ENCODE measurements at places on chromosomes 4 and X. TPM values are rescaled to one million over a fixed set of nuclear protein-coding genes. Genes with fewer than 3 reads are reported as not detected.

The NPNT gene
- total RNA-seq, result 110 TPM

The CHIC1 gene
- total RNA-seq, result 22.3 TPM

The GAGE12E gene
- total RNA-seq, result not detected

The LANCL3 gene
- 0.51 TPM for total RNA-seq

The GABRG1 gene
- not detected for total RNA-seq

The SLIT2 gene
- total RNA-seq, result 16.3 TPM

The SHISA3 gene
- 0.62 TPM for total RNA-seq

The CXorf49 gene
- total RNA-seq, result not detected

The TRIM60 gene
- not detected for total RNA-seq

The NR0B1 gene
- not detected for total RNA-seq

The FDCSP gene
- total RNA-seq, result not detected

The TMEM156 gene
- 1.6 TPM for total RNA-seq

The TBCK gene
- total RNA-seq, result 72.9 TPM

The PGAM4 gene
- total RNA-seq, result not detected

The CFAP299 gene
- total RNA-seq, result not detected

The KLHL4 gene
- total RNA-seq, result 3.9 TPM

The CPEB2 gene
- 13.6 TPM for total RNA-seq

The ZNF185 gene
- total RNA-seq, result 22.6 TPM

The KCNIP4 gene
- total RNA-seq, result 0.31 TPM

The CISD2 gene
- total RNA-seq, result 14.1 TPM

The CSN2 gene
- not detected for total RNA-seq

The GLRA3 gene
- not detected for total RNA-seq

The UBE2D3 gene
- total RNA-seq, result 294 TPM

The PRSS12 gene
- total RNA-seq, result 24.0 TPM

The MAP9 gene
- 8.8 TPM for total RNA-seq

The BGN gene
- 62.2 TPM for total RNA-seq

The RHOXF2B gene
- not detected for total RNA-seq

The HTR2C gene
- total RNA-seq, result not detected

The DGKK gene
- total RNA-seq, result 0.10 TPM

The TCEAL1 gene
- total RNA-seq, result 44.8 TPM

The SSX3 gene
- total RNA-seq, result not detected

The TMEM185A gene
- total RNA-seq, result 30.5 TPM

The HSFX2 gene
- total RNA-seq, result not detected

The IL13RA1 gene
- 33.2 TPM for total RNA-seq

The NIPAL1 gene
- total RNA-seq, result 6.9 TPM

The GPR34 gene
- 2.7 TPM for total RNA-seq

The ADAMTS3 gene
- 2.8 TPM for total RNA-seq

The DUSP21 gene
- not detected for total RNA-seq

The FGFBP1 gene
- 5.7 TPM for total RNA-seq

The CT47B1 gene
- total RNA-seq, result not detected

The MAGEA4 gene
- total RNA-seq, result not detected

The USP17L5 gene
- total RNA-seq, result not detected

The FRAS1 gene
- 46.9 TPM for total RNA-seq

The SERPINA7 gene
- not detected for total RNA-seq

The APBB2 gene
- total RNA-seq, result 80.0 TPM

Measured in tongue (tissue), 3 donors.